ENCODE measurements at places on chromosomes 7 and 10.

DNA sequence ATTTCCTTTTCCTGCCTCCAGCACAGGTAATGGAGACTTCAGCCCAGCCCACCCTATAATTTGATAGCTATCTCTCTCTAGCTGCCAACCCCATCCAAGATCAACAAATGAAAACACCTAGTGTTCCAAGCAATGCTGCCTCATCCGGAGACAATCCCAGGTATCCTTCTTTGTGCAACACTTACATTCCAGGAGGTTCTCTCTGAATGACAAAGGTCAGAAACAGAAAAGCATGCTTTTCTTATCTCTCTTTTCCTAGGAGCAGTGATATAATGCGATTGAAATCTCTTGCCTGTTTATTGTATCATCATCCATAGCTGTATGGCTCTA is 699.3 kb downstream of the INHBA start:
- DNase-seq: peak; percentile 82

DNA sequence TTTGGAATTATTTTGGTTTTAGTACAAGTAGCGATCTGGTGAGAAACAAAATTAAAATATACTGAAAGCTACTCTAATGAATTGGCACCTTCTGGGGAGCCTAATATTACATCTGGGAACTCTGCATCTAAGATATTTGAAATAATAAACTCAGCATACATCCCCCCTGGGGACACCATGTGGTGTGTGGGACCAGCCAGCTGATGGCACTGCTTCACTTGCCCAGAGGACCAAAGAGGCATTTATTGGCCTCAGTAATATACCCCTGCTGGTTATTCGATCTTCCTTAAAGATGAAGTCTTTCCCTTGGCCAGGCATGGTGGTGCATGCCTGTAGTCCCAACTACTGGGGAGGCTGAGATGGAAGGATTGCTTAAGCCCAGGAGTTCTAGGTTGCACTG is 195.1 kb upstream of the AUTS2 start:
- peak; percentile 76 for DNase-seq

- DNase-seq: no peak
Observed at GRCh38 chr7:141251957-141252356, 178.1 kb downstream of the TMEM178B start.

DNA sequence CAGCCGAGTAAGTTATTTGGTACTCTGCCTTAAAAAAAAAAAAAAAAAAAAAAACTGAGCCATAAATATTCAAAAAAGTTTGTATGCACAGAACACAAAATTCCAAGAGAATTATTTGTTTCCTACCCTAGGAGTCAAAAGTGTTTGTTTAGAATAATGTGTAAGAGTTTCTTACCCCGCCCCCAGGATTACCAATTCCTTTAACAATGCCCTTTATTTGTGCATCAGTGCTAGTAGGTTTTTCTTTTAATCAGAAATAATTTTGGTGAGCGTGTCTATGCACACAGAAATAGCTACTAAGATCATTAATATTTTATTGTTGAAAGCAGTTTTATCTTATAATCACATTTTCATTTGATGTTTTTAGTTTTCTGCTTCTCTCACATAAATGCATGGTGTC is 374.6 kb downstream of the DPP6 start:
- no peak for DNase-seq

DNA sequence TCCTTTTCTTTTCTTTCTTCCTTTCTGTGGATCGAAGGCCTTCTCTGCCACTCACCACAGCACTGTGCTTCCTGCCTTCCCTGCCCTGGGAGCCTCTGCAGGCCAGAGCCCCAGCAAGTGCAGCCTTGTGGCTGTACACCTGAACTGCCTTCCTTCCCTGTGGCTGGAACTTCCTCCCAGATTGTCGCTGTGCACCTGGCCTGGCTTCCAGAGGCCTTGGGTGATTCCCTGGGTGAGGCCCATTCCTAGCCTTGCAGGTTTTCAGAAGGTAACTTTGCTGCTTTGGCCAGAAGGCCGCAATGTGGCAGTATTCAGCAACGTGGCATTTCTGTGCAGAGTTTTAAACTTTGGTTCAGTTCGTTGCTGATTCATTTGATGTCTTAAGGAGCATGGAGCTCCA is 50.1 kb upstream of the RASGEF1A start:
- no peak for DNase-seq

- no peak for DNase-seq
Observed at GRCh38 chr10:10914144-10914543, 103.5 kb upstream of the CELF2 start.

GRCh38 chr10:117720931-117721835 is 178.6 kb downstream of the EMX2 start:
- peak; percentile 73 for DNase-seq

DNA sequence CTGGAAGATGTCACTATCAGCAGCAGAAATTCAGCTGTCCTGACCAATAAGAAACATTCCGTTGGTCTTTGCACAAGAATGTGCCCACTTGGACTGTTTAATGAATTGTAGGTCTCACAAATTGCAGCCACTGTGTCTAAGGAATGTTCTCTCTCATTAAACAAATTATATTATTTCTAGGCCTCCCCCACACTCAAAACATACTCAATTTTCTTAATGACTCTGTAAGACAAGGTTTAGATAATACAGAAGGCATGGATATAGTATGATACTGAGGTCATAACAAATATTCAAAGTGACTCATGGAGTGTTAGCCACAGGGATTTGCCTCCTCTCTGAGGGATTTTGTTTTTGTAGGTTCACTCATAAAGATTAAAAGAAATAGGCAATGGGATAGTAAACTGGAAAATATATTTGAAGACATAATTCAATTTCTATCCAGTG is 197.5 kb downstream of the PTN start:
- DNase-seq: no peak

DNA sequence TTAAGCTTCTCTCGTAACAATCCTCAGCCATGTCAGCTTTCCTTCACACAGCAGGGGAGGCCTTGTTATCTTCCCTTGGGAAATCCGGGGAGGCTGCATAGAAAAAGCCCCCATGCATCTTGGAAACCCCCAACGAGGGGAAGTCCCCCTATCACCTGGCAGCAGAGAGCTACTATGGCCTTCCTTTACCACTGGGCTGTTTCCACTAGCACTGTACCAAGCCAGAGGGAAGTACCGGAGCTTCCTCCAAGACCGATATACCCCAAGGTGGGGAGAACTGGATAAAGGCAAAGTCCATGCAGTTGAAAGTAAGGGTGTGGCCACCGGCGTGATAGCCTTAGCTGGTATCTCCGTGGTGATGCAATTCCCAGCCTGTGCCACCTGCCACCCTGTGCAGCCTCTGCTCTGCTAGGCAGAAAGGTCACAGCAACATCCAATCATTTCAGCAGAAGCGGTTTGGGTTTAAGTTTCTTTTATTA is 4.4 kb upstream of the CLIP2 start:
- peak; percentile 81 for DNase-seq

All from mesendoderm (in vitro differentiated cells).